ENCODE measurements at places on chromosomes 2 and 18.

DNA sequence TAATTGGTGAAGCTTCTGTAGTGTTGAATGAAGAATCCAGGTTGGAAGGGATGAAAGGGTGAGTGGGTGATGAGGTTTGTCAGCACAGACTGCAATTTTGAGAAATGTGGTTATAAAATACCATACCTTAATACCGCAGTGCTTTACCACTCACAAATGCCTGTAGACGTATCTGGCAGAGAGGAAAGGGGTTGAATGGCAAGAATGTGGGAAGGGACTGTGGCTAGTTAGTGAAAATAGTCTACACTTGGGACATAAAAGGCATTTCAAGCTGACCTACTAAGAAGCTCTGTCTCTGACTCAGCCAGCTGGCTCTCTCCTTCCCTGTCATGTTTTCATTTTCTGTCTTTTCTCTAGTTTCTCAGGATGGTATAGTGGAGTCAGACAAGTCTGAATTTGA lies 25.1 kb downstream of the CDK15 start:
- DNase-seq = no peak

DNA sequence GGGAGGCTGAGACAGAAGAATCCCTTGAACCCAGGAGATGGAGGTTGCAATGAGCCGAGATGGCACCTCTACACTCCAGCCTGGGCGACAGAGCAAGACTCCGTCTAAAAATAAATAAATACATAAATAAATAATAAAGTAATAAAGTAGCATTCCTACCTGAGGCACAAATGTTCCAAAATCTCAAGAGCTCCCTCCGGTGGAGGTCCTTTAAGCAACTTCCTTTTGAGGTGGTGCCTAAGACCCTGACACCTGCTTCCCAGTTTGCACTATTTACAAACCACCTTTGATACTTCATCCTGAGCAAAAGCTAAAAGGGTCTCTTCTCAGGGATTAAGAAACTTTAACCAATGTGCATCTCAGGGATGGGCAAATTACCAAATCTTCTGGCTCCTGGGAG lies 505.1 kb downstream of the CNTNAP5 start:
- no peak for DNase-seq

- peak; percentile 20 for DNase-seq
Observed at GRCh38 chr2:69957965-69958364, 3.5 kb downstream of the ASPRV1 start.

DNA sequence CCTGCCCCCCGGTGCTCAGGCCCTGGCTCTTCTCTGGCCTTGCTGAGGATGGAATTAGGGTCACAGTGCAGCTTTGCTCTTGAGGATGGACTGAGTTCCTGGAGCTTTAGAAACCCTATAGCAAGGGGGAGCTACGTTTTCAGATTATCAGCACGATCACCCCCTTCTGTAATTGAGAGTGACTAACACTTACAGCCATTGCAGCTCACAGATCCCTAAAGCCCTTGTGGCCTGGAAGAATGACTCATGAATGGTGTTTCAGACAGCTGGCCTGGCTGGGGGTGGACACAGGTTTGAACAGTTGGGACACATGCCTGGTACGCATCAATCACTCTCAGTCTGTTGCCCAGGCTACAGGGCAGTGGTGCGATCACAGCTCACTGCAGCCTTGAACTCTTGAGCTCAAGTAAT lies 79.7 kb upstream of the IGFBP5 start:
- no peak for DNase-seq

GRCh38 chr2:45000921-45001868 lies 8.1 kb downstream of the SIX2 start:
- DNase-seq = peak; percentile 57

DNA sequence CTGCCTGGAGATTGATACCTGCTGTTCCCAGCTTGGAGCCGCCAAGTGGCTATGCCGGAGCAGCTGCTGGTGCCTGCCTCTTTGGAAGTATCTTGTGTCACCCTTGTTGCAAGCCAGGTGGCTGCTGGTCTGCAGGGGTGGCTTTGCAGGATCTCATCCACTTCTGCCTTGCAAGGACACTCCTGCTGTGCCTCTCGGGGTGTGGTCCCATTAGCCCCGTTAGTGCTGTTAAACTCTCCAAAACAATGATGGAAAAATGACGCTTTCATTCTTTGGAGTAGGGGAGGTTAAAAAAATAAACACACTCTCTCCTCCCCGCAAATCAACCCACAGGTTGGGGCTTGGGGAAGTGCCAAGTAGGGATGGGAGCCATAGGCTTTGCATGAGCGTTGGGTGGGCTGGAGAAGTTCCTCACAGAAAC lies 352.8 kb downstream of the RNF144A start:
- DNase-seq = no peak

All from H9 (cell line).